GM18507 (cell line): ENCODE measurements at places on chromosomes 16 and 17.

- no peak for DNase-seq
These were observed 84.3 kb downstream of the CYTH1 start for GRCh38 chr17:78697554-78698343.

GRCh38 chr17:31647661-31648060 lies 211.4 kb downstream of the COPRS start:
- DNase-seq: no peak

GRCh38 chr16:57411362-57411976 lies 6.9 kb downstream of the CCL17 start:
- DNase-seq: no peak

DNA sequence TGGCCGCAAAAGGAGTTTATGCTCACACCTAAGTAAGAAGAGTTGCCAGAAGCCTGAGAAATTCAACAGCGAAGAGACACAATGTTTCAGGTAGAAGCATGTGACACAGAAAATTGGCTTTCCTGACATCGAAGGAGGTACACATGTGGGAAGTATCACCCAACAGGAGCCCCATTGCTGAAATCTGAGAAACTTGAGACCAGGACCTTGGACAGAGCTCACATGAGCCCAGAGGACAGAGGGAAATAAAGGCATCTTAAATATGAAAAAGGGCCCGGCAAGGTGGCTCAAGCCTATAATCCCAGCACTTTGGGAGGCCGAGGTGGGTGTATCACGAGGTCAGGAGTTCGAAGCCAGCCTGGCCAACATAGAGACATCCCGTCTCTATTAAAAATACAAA lies 304.1 kb upstream of the C16orf82 start:
- no peak for DNase-seq

DNA sequence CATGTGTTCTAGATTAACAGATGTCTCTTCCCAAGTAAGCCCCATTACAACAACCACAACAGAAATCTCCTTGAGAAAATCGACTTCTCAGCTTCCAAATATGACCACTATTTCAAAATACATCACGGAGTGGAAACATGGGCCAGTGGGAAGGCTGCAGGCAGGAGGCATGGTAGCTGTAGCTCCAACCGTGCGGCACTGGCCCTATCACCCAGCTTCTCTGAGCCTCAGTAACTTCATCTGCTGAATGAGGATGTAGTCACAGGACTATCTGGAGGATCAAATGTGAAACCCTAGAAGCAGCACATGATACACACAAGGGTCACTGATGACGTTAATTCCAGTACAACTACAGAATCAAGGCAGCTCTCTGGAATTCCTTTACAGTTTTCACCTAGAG lies 112.2 kb downstream of the VPS53 start:
- no peak for DNase-seq

DNA sequence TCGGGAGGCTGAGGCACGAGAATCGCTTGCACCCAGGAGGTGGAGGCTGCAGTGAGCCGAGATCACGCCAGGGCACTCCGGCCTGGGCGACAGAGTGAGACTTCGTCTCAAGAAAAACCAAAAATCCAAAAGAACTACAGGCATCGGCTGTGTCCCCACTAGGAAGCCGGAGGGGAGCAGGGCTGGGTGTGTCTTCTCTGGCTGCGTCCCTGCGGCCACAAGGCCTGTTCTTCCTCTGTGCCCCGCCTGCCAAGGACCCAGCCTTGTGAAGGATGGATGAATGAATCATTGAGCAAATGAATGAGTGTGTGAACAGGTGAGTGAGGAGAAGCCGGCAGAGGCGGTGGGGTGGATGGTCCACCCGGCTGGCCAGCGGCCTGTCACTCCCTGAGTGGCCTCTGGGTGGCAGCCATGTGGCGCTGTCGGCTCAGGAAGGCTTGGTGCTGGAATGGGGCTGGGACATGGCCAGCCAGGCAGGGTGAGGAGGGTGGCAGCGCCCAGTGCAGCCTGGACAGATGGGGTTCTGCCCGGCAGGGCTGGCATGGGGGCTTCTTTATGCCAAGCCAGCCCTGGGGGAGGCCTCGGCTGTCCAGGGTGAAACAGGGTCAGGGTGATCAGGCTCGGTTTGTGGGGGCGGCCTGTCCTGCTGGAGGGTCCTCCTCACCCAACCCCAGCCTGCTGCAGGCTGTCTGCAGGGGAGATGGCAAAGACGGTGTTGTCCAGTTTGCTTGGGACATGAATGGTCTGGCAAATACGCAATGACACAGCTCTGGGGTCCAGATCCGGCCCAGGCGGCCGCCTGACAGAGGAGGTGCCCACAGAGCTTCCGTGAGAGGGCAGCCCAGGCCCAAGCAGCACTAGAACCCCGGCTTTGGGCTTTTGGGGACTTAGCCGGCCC lies 21.7 kb downstream of the SLC25A10 start:
- DNase-seq: peak; percentile 86

DNA sequence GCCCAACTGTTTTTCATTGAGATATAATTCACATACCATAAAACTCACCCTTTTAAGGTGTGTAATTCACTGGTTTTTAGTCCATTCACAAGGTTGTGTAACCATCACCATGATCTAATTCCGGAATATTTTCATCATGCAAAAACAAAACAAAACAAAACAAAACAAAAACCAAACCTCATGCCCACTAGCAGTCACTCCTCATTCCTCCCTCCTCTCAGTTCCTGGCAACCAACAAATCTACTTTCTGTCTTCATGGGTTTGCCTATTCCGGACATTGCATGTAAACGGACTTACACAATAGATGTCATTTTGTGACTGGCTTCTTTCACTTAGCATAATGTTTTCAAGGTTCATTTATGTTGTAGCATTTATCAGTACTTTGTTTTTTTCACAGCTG lies 4.5 kb upstream of the NOD2 start:
- no peak for DNase-seq

- DNase-seq: no peak
These were observed 76.3 kb downstream of the CEP95 start for GRCh38 chr17:64583038-64583437.
